ENCODE measurements at places on chromosomes 6 and 20.

GRCh38 chr6:45552536-45552935, 174.8 kb upstream of the SUPT3H start:
- DNase-seq: peak; percentile 70

DNA sequence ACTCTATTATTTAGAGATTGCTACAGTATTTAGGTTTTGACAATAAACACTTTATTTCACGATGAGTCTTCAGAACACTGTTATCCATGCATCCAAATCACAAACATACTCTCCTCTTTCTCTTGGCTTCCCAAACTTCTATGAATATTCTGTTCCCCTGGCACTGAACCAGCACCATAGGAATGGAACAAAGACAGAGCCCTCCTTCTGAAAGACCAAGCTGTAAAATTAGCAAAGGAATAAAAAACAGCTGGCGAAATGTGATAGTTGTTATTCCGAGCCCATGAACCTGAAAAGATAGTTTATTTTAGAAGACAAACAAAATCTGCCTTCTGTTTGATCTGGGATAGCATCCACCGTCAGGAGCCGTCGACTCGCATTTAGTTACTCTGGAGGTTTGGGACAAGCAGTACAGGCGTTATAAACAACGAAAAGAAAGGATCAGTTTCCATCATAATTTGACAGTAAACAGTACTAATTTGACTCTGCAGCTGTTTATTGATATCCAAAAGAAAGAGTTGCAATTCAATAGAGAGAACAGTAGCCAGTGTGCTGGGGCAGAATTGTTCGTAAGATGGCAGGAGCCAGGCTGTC, 161.4 kb downstream of the CLIC5 start:
- no peak for DNase-seq

GRCh38 chr20:19712721-19713260, 45.3 kb upstream of the RIN2 start:
- no peak for DNase-seq

DNA sequence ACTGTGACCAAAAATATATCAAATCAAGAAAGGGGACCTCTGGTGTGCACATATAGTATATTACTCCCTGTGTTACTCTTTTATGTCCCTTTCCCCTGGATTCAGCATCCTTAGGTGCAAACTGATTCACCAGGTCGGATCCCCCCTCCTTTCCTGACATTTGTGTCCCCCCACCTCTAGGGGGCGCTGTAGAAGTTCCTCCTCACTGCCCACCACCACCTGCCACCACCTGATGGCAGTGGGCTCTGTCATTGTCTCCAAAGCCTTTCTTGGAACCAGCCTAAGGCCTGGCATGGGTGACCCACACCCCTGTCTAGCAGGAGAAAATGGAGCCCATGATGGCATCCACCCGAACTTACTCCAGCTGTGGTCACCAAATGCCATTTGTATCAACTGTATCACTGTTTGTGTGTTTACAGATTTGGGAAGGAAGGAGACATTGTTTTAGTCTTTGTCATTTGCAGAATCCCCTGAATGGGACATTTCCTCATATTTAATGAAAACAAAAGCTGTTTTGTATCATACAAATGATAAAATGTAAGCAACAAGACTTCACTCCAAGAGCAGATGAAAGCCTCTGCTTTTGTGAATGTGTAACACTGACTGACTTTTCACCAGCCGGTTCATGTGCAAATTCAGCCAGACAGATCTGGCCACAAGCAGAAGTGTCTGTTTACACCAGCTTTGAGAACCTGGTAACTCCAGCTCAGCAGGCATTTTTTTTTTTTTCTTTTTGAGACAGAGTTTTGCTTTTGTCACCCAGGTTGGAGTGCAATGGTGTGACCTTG, 66.2 kb downstream of the ARMC2 start:
- DNase-seq: peak; percentile 50

DNA sequence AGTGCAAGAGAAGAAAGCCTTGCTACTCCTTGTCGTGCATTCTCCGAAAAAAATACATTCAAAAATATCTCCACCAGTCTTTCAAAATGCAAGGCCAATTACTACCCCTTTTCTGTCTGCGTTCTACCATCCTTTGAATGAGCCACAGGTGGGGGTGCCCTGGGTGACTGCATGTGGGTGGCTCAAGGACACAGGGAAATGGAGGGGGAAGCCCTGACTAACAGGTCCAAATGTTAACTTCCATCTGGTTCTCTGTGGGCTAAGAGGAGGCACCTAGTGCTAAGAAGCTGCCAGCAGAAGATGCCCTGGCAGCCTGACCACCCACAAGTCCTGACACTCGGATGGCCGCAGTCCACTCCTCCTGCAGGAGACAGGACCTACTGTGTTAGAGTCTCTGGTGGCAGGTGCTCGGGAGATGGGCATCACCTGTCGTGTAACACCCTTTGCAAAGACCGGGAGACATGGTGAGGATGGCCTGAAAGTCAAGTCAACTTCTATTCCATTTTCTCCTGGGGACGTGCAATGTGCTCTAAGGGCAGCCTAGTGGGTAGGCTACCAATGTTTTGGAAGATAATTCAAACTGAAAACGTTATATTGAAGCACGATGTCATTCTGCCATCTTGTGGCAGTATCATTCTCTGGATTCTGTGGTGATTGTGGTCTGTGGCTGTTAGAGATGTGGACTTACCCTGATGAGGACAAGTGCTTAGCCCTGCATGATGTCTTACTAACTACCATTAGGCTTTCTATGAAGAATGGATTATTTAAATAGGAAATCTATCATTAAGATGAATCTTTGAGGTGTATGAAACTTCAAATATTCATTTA, 27.4 kb upstream of the IGF2R start:
- no peak for DNase-seq

DNA sequence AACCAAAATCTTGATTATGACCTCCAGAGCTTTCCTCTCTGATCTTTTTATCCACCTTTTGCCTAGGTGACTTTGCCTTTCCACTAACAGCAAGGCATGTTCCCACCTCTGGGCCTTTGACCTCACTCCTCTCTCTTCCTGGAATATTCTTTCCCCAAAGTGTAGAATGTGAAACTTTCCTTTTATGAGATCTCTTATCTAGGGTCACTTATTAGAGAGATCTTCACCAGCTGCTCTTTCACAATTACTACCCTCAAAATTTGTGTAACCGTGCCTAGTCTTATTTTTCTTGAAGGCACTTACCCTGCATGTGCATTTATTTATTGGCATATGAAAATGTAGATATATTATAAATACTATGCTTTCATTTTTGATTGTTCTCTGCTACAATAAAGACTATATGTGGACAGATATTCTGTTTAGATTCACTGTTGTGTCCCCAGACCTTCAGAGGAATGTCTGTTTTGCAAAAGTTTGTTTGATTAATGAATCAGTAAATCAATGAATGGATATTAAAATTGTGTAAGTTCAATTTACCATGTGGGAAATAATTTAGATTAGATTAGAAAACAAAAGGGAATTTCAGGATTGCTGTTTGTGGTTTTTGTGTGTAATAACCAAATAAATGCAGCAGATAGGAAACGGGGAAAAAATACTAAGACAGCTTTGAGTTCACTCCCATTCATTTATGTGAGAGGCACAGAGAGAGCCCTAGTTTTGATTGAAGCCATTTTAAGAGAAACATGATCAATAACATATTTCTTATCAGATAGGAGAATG, 207.0 kb downstream of the ADGB start:
- DNase-seq: no peak

DNA sequence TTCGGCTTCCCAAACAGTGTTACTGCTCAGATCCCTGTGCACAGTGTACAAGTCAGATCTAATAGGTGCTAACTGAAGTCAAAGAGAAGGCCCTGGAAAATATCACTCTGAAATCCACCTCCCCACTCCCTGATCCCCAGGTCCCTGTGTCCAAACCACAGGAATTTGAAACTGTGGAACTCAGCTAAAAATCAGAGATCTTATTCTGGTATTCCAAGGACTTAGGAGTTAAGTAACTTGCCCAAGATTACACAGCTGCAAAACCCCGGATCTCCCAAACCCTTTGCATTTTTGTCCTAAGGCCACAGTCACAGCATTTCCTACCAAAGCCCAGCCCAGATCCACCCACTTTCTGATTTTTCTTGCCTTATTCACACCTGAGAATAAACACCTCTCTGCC, 32.3 kb upstream of the SLC23A2 start:
- DNase-seq: peak; percentile 47

DNA sequence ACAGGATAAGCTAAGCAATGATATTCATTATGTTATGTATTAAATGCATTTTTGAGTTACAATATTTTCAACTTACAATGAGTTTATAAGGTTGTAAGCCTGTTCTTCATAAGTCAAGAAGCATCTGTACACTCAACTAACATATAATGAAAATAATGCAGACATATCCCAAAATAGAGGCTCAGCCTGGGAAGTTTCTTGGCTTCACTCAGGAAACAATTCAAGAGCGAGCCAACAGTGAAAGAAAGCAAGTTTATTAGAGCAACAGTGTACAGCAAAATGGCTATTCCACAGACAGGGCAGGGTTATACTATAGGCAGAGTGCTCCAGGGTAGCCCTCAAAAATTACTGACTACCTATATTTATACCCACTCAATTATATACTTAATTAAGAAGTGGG, 1581.8 kb downstream of the HACE1 start:
- no peak for DNase-seq

DNA sequence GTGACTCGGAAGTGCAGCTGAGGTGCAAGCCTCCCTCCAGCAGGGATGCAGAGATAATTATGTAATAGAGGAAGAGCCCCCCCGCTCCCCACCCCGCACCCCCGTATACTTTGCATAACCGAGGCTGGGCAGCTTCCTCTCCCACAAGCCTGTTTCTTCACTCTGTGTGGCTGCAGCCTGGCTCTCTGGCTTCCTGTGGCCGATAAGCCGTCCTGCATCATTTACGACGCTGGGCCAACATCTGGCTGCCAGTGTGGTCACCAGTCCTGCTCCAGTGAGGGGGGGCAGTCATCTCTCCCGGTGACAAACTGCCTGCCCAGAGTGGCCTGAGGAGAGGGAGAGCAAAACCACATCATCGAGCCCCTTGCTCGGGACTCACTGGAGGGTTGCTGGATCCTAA, 59.2 kb downstream of the RBM38 start:
- no peak for DNase-seq

DNA sequence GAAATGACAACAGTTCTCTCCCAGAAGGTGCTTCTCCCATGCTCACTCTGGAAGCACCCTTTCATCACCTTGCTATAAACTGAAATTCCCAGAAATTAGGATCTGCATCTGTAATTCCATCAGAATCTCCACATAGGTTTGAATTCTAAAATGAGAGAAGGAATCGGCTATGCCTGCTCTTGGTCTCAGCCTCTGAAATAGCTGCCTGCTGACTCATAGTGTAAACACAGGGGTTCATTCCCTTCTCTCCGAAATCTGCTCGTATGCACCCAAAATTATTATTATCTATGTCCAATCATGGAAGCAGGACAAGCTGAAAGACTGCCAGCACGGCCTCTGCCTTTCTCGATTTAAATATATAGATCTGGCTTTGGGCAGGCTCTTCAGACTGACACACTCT, 74.6 kb upstream of the TAB2 start:
- DNase-seq: no peak

DNA sequence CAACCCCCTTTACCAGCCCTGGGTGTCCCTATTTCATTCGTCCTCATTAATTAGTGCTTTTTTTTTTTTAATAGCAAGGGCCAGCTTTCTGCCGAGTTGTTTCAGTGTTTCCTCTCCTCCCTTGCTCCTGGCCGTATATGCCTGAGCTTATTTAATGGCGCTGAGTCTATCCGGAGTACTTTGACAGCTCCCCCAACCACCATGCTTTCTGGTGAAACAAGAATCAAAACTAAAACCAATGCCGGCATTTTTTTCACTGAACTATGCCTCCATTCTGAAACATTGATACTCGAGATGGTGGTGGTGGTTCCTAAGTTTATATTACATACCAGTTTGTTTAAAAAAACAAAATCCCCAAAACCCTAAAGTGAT, 1.2 kb downstream of the DCBLD1 start:
- DNase-seq: peak; percentile 68

DNA sequence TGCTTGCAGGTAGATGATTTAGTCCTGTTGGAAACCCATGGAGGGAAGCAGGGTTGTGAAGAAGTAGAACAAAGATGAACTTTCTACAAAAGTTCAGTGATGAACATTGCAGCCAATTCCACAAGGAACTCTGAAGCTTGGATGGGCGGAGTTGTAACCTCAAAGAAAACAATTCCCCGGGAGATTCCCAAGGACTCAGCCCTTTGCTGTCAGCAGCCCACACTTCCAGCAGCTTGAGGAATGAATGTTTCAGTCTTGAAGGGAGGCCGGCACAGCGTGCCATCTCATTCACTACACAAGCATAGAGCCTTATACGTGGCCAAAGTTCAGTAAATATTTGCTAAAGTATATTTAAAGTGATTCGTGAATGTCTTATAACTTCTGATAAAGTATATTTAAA, 269.4 kb downstream of the NKAIN2 start:
- DNase-seq: peak; percentile 1

DNA sequence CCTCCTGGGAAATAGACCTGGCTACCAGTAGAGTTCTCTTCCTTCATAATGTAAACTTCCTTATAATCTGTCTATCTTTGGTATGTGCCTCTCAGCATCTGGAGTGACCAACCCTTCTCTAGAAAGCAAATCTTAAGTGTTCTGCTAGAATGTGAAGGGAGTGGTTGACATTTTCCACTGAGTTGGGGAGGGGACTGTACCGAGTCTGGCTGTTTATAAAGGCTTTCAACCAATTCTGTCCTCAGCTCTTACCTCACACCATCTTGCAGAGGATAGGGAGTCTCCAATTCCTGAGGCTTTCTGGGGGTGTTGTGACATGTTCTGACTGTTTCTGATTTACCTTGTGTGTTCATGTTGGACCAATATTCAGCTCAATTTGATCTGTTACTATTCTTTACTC, 39.6 kb downstream of the FAM217A start:
- peak; percentile 73 for DNase-seq

DNA sequence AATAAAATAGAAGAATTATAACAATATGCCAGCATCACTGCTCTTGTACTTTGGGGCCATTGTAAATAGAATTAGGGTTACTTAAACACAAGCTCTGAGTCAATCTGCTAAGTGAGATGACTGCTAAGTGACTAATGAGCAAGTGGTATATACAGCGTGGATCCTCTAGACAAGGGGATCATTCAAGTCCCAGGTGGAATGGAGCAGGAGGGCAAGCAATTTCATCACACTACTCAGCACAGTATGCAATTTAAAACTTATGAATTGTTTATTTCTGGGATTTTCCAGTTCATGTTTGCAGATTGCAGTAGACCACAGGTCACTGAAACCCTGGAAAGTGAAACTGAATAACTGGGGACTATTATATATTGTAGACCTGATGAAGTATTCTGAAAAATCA, 235.3 kb downstream of the BTBD3 start:
- DNase-seq: peak; percentile 85

- DNase-seq: no peak
These were observed 15.1 kb upstream of the BAK1 start for GRCh38 chr6:33595001-33595846.

DNA sequence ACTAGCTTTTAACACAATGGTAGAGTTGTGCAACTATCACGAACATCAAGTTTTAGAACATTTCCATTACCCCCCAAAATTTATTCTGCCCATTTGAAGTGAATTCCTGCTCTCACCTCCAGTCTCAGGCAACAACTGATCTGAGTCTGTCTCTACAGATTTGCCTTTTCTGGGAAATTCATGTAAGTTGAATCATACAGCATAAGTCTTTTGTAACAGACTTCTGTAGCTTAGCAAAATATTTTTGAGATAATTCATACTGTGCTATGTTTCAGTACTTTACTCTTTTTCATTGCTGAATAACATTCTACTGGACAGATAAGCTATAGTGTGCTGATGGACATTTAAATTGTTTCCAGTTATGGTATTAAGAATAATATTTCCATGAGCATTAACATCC, 447.3 kb upstream of the GJE1 start:
- DNase-seq: no peak

Data from mesenchymal stem cell (in vitro differentiated cells and primary cell).